ENCODE measurements at places on chromosomes 2 and 18. TPM values are rescaled to one million over a fixed set of nuclear protein-coding genes. Genes with fewer than 3 reads are reported as not detected.

The ABCG8 gene
- polyA plus RNA-seq = not detected

- no peak overlapping the region for H3K4me3 ChIP-seq
- H3K4me1 ChIP-seq = no peaks in the 10 kb centered on the region
- H3K27me3 ChIP-seq = 0 out of 2 replicates have a peak, but pooled peaks cover 9% of the 10 kb centered on the region
- no peak for DNase-seq
- no peaks in the 10 kb centered on the region for H3K36me3 ChIP-seq
Measured at GRCh38 chr2:16203069-16203468, 262.7 kb downstream of the MYCN start.

DNA sequence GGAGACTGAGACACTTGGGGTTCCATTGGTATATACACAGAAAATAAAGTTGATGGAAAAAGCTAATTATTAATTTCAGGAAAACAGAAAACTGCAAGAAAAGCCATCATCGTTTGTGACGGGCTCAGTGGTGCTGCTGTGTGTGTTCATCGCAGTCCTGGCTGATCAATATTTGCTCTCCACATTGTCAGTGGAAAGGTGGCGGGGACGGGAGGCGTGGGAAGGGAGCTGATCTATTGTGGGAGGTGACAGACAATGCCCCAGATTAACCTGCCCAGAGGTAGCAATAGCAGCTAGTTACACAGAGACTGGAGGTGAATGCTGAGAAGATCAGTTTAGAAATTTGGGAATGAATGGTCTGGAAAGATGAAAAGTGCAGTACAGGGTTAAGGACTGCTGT is 50.0 kb upstream of the CTDP1 start:
- peaks cover 52% of the 10 kb centered on the region for H3K27me3 ChIP-seq
- H3K36me3 ChIP-seq = no peaks in the 10 kb centered on the region
- H3K4me1 ChIP-seq = peaks cover under 1% of the 10 kb centered on the region

The HTR2B gene
- not detected for polyA plus RNA-seq

GRCh38 chr2:10700078-10700803 is 10.5 kb upstream of the NOL10 start:
- no peak for DNase-seq
- H3K27ac ChIP-seq = no peak overlapping the region
- H3K4me3 ChIP-seq = no peak overlapping the region
- peaks cover 5% of the 10 kb centered on the region for H3K27me3 ChIP-seq
- H3K36me3 ChIP-seq = no peaks in the 10 kb centered on the region
- no peaks in the 10 kb centered on the region for H3K4me1 ChIP-seq

The RNU2-63P gene
- not detected for polyA plus RNA-seq

The LRRC30 gene
- polyA plus RNA-seq = not detected

DNA sequence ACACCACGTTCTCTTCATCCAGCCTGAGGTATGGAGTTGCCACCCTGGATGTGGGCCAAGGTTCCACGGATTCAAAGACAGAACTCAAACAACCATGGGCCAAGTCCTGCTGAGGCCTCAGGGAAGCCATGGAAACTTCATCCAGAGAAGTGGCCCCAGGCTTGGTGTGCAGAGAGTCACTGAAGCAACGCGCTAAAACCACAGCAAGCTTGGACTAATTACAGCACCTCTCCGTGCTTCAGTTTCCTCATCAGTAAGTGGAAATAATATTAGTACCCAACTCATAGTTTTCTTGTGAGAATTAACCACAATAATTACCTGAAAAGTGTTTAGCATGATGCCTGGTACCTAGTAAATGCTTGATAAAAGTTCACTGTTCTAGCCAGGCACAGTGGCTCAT is 19.2 kb upstream of the AP1S3 start:
- H3K36me3 ChIP-seq = no peaks in the 10 kb centered on the region
- no peak overlapping the region for H3K4me3 ChIP-seq
- no peaks in the 10 kb centered on the region for H3K4me1 ChIP-seq
- DNase-seq = no peak

DNA sequence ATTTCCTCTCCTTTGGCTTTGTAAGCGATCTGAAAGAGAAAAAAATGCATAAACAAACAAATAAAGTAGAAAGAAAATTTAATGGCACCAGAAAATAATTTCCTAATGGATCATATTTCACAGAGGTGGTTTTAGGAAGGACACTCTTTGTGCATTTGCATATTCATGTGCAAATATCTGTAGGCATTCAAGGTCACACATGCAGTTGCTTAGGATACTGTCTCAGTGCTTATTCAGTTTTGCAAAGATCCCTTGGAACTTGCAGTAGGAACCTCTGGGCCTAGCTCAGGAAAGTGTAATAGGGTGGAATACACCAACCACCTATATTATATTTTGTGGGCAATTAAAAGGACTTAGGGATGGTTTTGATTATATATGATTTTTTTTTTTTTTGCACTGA is 54.3 kb downstream of the NEB start:
- H3K27ac ChIP-seq = no peak overlapping the region
- no peaks in the 10 kb centered on the region for H3K4me1 ChIP-seq
- no peaks in the 10 kb centered on the region for H3K27me3 ChIP-seq
- no peak overlapping the region for H3K4me3 ChIP-seq
- no peaks in the 10 kb centered on the region for H3K36me3 ChIP-seq

DNA sequence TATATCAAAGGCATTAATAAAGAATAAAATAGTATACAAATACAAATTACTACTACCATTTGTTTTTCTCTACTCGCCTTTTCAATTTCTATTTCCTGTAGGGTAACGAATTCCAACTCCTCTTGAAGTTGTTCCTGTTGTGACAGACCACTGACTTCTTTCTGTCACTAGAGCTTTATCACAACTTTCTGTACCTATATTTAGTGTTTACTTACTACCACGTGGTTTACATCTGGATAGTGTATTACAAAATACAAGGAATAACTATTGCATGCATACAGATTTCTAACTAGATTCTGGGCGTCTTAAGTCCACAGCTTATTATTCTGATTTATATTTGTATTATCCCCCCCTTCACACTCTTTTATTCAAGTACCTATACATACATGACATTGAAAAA is 22.3 kb downstream of the NBAS start:
- no peak overlapping the region for H3K4me3 ChIP-seq
- H3K27ac ChIP-seq = peak overlapping the region; percentile 34
- H3K36me3 ChIP-seq = peaks cover 75% of the 10 kb centered on the region
- H3K27me3 ChIP-seq = no peaks in the 10 kb centered on the region
- peaks cover 9% of the 10 kb centered on the region for H3K4me1 ChIP-seq
- DNase-seq = no peak

- DNase-seq = no peak
- H3K36me3 ChIP-seq = no peaks in the 10 kb centered on the region
- H3K27me3 ChIP-seq = no peaks in the 10 kb centered on the region
- H3K4me1 ChIP-seq = no peaks in the 10 kb centered on the region
Measured at GRCh38 chr2:158805936-158806335, 10.8 kb downstream of the DAPL1 start.

DNA sequence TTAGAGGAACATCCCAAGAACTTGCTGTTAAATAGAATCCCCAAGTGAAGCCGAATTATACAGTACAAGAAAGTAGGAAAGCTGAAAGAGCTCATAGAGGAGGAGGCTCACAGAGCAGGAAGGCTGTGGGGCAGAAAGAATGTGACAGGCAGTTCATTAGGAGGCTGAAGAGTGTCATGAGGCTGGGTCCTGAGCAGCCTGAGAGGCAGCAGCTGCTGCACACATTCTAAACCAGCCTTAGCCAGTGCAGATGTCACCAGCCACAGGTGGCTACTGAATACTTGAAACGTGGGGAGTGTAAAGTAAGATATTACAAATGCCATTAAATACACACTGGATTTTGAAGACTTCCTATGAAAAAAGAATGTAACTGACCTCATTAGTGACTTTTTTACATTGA is 490.2 kb upstream of the KLHL29 start:
- no peaks in the 10 kb centered on the region for H3K4me1 ChIP-seq
- no peaks in the 10 kb centered on the region for H3K27me3 ChIP-seq
- H3K4me3 ChIP-seq = no peak overlapping the region
- H3K36me3 ChIP-seq = no peaks in the 10 kb centered on the region

The FRZB gene
- polyA plus RNA-seq = 0.05 TPM

DNA sequence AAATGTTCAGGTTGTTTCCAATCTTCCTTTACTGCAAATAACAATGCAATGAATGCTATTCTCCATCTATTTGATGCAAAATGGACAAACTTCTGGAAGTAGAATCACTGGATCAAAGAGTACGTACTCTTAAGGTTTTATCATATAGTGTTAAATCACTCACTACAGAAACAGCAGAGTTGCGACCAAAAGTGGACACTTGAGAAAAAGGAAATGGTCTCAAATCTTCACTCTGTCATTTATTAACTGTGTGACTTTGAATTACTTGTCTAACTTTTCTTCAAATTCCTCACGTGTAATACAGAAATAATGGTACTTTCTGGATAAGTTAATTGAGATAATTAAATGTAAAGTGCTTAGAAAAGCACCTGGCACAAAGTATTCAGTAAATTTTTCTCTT is 78.1 kb downstream of the CERKL start:
- DNase-seq = no peak
- H3K4me3 ChIP-seq = no peak overlapping the region

GRCh38 chr2:54074606-54075341 is 40.6 kb upstream of the ACYP2 start:
- H3K27ac ChIP-seq = no peak overlapping the region
- H3K4me3 ChIP-seq = no peak overlapping the region
- H3K4me1 ChIP-seq = no peaks in the 10 kb centered on the region
- H3K27me3 ChIP-seq = no peaks in the 10 kb centered on the region

DNA sequence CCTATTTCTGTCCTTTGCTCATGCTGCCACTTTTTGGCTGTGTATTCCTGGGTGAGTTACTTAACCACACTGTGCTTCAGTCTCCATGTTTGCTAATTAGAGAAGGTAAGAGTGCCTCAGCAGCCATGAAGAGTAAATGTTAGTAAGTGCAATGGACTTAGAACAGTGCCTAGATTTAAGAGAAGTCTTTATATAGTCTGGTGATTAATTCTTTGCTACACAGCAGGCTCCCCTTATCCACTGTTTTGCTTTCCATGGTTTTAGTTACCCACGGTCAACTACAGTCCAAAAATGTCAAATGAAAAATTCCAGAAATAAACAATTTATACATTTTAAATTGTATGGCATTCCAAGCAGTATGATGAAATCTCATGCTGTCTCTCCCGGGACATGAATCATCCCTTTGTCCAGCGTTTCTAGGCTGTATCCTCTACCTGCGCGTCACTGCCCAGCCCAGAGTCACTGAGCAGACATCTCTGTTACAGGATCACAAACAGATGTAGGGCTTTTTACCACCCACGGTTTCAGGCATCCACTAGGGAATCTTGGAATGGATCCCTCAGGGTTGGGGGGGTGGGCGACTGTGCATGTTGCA is 91.0 kb downstream of the CTIF start:
- H3K36me3 ChIP-seq = no peaks in the 10 kb centered on the region
- H3K4me3 ChIP-seq = no peak overlapping the region
- no peaks in the 10 kb centered on the region for H3K4me1 ChIP-seq
- H3K27ac ChIP-seq = no peak overlapping the region
- no peaks in the 10 kb centered on the region for H3K27me3 ChIP-seq

The SERPINB12 gene
- polyA plus RNA-seq = not detected

- no peak for DNase-seq
- no peaks in the 10 kb centered on the region for H3K36me3 ChIP-seq
- H3K27me3 ChIP-seq = no peaks in the 10 kb centered on the region
- H3K4me3 ChIP-seq = no peak overlapping the region
- H3K27ac ChIP-seq = no peak overlapping the region
Measured at GRCh38 chr18:67639872-67640271, 123.4 kb upstream of the DSEL start.

The NMS gene
- polyA plus RNA-seq = not detected

DNA sequence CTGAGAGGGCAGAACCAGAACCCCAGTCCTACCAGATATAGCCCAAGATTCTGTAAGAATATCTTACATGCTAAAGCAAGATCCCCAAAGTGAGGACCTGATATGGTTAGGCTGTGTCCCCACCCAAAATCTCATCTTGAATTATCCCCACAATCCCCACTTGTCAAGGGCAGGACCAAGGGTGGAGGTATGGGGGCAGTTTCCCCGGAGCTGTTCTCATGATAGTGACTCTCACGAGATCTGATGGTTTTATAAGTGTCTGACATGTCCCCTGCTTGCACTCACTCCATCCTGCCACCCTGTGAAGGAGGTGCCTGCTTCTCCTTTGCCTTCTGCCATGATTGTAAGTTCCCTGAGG is 19.9 kb downstream of the TTC32 start:
- H3K36me3 ChIP-seq = no peaks in the 10 kb centered on the region
- DNase-seq = no peak
- no peak overlapping the region for H3K27ac ChIP-seq
- no peaks in the 10 kb centered on the region for H3K27me3 ChIP-seq
